ENCODE measurements at places on chromosomes 5 and 9.

GRCh38 chr5:34929134-34929719, at the start of gene DNAJC21:
TSS of gene DNAJC21 (plus strand) at chr5:34929559. CDS start at chr5:34929820, 261 bp downstream.
- peak; percentile 99 for DNase-seq

DNA sequence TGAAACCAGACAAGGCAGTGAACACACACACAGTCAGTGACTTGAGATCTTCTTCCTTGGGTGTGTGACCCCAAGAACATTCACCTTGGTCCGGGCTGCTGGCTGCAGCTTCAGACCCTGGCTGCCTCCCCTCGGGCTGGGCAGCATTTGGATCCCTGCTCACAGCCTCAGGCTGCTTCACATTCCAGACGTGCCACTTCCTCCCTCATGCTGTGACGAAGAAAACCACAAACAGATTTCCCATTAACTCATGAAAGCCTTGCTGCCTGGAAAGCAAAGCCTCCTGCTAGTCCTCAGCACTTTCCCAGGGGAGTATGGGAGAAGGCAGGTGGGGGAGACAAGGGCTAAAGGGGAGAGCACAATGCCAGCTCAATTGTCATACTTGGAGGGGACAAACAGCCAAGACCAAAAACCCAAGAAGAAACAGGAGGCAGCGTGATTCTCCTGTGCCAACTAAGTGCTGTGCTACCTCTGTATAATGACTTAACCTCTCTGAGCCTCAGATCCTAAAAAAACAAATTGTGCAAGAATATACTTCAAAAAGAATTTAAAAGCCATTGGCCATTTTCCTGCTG, 594.6 kb upstream of the BRINP1 start:
- no peak for DNase-seq

- no peak for DNase-seq
These were observed 101.5 kb upstream of the RAI14 start for GRCh38 chr5:34554641-34555040.

DNA sequence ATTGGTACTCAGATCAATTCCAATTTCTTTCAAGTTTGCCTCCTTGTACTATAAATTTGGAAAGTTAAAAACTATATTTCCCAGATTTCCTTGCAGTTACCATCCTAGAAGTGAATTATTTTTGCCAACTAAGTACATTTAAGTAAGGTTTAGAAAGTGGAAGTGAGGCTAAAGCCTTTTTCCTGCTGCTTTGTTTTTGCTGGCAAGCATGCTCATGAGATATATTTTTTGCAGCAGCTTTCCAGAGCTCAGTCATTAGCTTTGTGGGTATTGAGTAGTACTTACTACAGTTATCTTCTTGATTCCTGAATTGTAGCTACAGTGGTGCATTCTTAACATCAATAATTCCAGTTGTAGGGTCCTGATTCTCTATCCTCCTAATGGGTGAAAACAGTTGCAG, 3.5 kb upstream of the BTF3 start:
- DNase-seq = no peak

DNA sequence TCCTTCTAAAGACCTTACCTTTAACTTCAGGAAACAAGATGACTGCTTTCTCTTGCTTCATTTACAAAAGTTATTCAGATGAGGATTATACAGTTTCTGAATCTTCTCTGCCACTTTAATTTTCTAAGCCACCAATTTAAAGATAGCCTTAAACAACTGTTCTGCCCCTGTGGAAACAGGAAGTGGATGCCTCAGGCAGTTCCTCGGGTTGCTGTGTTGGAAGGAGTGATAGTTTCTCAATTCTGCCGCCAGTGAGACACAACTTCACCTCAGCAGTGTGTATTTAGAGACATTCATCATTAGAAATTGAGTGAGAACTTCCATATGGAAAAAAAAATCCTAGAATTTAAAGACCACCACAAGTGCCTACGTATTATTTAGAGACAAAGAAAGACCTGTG, 475.1 kb upstream of the WWC1 start:
- no peak for DNase-seq

GRCh38 chr9:94002316-94003140, 47.4 kb upstream of the BARX1 start:
- no peak for DNase-seq

- DNase-seq = peak; percentile 26
These were observed 920.5 kb downstream of the TLE4 start for GRCh38 chr9:80492221-80492620.

GRCh38 chr9:128243215-128244018, 32.4 kb downstream of the GOLGA2 start:
- DNase-seq = peak; percentile 71

GRCh38 chr9:127503947-127504886, 52.9 kb downstream of the LRSAM1 start:
- peak; percentile 93 for DNase-seq

DNA sequence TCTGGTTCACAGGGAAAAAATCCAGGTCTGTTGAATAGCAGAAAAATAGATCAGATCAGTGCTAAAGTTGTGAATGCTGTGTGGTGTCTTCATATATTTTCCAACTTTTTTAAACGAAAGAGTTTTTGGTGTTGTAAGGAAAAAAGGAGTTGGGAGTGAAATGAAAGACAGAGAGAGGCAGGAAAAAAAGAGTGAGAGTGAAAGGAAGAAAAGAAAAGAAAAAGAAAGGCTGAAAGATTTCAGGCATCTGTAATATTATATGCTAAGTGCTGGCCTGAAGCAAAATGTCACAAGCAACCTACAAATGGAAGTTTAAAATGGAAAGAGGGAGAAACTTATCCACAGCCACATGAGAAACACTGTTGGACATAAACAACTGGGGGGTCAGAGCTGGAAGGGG, 124.4 kb downstream of the EBF1 start:
- no peak for DNase-seq

DNA sequence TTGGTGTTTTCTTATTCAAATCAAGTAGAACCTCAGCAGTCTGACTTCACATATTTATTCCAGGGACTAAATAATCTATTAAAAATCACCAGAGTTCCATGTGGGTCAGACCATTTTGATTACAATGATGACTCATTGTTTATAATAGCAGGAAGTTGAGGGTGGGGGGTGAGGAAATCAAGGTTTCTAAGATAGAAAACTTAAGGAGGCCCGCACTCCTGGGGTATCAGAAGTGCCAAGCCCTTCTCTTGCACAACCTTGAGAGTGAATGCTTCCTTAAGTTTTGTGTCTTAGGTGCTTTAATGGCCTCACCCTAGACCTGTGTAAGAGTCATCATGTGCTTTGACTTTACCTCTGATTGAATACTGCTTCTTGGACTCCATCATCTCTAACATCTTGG, 31.9 kb upstream of the NPR3 start:
- DNase-seq = no peak

- DNase-seq = no peak
These were observed 124.0 kb upstream of the ERCC6L2 start for GRCh38 chr9:95751520-95751790.

DNA sequence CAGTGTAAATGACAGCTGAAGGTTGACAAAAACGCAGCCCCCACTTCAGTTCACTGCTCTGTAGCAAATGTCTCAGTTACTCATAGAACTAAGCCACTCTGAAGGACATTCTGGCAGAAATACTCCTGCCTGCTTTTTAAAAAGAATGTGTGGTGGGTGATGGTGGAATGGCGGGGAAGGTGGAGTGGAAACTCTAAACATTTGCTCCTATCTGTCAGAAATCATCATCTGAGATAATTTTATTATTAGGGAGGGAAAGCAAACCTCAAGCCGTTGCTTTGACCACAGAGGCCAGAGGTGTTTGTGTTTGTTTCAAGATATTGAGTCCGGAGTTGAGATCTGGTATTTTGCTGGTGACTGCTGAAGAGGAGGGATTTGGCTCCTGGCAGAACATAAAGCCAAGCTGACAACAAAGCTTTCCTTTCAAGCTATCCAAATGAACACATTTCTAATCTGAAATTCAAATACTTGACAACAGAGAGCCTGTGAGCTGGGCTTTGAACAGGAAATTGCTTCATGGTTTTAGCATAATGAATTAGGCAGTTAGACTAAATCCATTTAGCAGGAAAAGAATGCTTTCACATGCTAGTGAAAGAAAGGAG, 362.7 kb downstream of the CSNK1G3 start:
- DNase-seq = no peak

GRCh38 chr9:128048663-128049062, 18.5 kb downstream of the NAIF1 start:
- DNase-seq = no peak

GRCh38 chr5:61468483-61468865, 136.4 kb downstream of the ZSWIM6 start:
- no peak for DNase-seq

GRCh38 chr9:72309364-72310133, 55.5 kb downstream of the ZFAND5 start:
- DNase-seq = no peak

- DNase-seq = no peak
These were observed 14.1 kb downstream of the UBE2D2 start for GRCh38 chr5:139575313-139575646.

GRCh38 chr5:61332358-61332749, 296 bp downstream of the ZSWIM6 start:
- DNase-seq = peak; percentile 70

DNA sequence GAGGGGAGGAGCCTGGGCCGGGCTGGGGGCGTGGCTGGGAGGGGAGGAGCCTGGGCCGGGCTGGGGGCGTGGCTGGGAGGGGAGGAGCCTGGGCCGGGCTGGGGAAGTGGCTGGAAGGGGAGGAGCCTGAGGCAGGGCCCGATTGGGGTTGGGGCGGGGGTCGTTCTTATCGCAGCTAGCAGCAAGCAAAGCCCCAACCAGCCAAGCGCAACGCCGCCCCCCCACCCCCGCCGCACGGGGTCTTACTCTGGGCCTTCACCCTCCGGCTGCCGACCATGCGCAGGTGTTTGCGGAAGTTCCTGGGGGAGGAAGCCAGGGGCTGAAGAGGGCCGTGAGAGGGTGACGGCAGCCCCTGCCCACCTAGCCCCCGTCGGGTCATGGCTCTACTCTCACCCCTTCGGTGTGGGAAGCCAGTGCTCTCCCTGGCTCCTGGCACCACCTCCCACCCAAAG, 5.0 kb downstream of the NSMF start:
- peak; percentile 67 for DNase-seq

DNA sequence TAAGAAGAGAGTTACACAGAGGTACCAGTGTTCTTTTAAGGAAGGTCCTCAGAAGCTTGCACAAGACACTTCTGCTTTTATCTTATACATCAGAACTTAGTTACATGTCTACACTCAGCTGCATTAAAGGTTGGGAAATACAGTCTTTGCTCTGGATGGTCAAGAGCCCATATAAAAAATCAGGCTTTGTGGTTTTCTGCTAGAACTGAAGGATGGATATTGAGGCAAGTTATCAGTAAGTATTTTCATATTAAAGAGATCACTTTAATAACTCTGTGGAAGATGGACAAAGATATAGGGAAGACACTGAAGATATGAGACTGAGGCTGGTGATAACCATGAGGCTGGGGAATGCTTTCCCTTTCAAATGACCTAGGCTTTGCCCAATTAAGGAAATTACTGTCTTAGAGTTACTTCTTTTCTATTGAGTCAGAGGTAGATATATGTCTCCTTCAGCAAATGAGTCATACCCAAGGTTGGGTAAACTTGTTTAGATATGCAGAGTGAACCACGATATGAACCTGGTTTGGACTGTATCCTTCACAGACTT, 87.0 kb upstream of the TNC start:
- no peak for DNase-seq

DNA sequence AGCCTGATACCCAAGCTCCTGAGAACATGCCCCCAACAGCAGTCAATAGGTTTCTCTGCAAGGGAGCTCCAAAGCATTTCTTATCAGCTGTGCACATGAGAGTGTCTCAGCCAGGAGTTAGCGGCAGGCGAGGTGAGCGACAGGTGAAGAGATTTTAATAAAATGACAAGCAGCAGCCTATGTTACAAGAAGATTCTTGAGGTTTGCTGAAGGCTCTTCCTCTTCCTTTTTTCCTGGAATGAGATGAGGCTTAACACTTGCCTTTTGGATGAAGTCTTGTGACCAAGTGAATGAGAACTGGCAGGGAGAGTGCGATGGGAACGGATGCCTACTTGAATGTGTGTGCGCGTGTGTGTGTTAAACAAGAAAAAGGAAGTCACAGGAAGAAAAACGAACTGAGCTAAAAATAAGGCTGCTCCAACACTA, 76.1 kb downstream of the SHB start:
- no peak for DNase-seq

- DNase-seq = no peak
These were observed 360.6 kb upstream of the PRR16 start for GRCh38 chr5:120103495-120103894.

GRCh38 chr9:71562140-71562539, 206.2 kb downstream of the CEMIP2 start:
- no peak for DNase-seq

- no peak for DNase-seq
These were observed 47.4 kb downstream of the MYO10 start for GRCh38 chr5:16888694-16889124.

GRCh38 chr9:127886401-127886972, 9.0 kb upstream of the AK1 start:
- DNase-seq = no peak

GRCh38 chr9:347667-348292, 133.1 kb downstream of the DOCK8 start:
- DNase-seq = no peak

DNA sequence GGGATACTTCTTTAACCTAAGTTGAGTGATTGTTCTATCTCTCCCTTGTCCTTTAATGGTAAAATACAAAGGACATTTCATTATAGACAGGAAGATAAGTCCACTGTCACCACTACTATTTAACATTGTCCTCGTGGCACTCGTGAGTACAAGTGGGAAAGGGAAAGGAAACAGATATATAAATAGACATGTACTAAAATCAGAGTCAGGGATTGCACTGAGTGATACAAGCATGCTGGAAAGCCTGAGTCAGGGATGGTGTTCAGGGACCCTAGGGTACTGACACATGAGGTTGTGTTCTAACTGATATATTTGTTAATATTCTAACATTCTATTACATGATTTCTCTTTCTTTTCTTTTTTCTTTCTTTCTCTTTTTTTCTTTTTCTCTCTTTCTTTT, 74.8 kb upstream of the FAM170A start:
- DNase-seq = no peak

GRCh38 chr5:176473335-176474006, 25.3 kb downstream of the FAF2 start:
- DNase-seq = no peak

GRCh38 chr9:83477571-83477970, 60.6 kb downstream of the FRMD3 start:
- no peak for DNase-seq

DNA sequence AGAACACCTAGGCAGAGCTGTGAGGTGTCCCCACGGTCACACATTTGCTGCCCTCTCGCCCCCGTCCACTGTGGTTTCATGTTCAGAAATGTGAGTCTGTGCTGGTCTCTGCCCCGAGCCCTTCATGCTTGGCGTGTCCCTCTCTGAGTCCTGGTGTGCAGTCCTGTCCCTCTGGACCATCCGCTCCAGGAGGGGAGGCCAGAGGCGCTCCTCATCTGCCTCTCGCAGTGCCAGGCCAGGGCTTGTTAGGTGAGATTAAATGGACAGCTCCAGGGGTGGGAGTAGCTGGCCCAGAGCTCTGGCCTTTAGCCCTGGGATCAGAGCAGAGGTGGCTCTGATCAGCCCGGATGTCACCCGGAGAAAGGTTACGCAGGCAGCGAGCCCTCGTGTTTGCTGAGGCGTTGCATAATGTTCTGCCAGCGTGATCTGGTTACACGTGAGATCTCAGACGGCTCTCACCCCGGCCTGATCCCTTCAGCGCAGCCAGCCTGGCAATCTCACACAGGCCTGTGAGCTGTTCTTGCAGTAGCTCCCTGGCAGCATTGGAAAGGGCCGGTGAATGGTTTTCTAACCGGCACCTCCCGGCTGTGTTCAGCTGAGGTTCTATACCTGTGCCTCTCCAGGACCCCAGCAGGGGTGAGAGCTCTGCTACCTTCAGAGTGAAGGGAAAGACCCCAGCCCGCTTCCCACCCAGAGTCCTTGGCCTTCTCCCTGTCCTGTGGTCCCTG, 24.5 kb downstream of the PTGES2 start:
- peak; percentile 27 for DNase-seq
